Activated CD4-positive, alpha-beta memory T cell treated with anti-CD3 and anti-CD28 coated beads, Interleukin-2, amount 10 ng/mL, durations not matched to agents 7 days and 5 days (primary cell): ENCODE measurements at places on chromosomes 7 and 10.

DNA sequence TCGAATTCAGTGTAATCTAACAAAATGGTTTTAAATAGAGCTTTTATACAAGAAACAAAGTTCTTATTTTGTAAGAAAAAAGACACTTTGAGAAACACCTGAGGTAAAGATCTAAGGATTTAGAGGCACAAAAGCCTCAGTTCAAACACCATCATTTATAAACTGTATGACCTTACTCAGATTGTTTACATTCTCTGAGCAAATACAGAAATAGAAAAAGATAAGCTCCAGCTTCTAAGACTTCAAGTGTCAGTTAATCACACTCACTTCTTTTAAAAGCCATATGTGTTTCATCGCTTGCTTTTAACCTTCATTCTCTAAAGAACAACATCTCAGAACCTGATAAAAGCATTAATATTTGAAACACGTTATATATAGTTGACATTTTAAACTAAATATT, 27.9 kb downstream of the CADPS2 start:
- H3K4me1 ChIP-seq: no peaks in the 10 kb centered on the region
- H3K4me3 ChIP-seq: no peak overlapping the region
- DNase-seq: no peak
- H3K27ac ChIP-seq: no peak overlapping the region
- H3K36me3 ChIP-seq: no peaks in the 10 kb centered on the region
- no peaks in the 10 kb centered on the region for H3K27me3 ChIP-seq

GRCh38 chr10:78185693-78186055, 152.0 kb downstream of the RPS24 start:
- no peak overlapping the region for H3K4me3 ChIP-seq
- H3K27me3 ChIP-seq: no peaks in the 10 kb centered on the region
- H3K4me1 ChIP-seq: no peaks in the 10 kb centered on the region
- H3K36me3 ChIP-seq: no peaks in the 10 kb centered on the region
- H3K27ac ChIP-seq: no peak overlapping the region
- DNase-seq: no peak

DNA sequence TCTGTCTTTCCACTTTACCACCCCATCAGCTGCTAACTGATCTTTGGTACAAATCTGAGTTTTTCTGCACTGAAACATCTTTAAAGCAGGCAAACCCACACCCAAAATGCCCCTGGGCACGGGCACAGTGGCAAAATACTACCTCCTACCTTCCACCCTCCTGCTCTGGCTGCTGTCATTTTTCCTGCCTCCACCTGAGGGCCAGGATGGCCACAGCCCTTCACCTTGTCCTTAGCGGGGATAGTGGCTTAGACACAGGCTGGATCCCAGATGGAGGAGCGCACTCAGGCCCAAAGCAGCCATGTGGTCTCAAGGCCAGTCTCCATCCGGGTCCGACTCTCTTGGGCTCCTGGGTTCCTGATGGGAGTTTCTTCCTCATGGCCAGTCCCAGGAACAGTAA, 98.3 kb downstream of the HIF1AN start:
- peaks cover 29% of the 10 kb centered on the region for H3K27me3 ChIP-seq
- H3K4me3 ChIP-seq: no peak overlapping the region
- H3K36me3 ChIP-seq: no peaks in the 10 kb centered on the region
- no peak for DNase-seq
- no peaks in the 10 kb centered on the region for H3K4me1 ChIP-seq
- no peak overlapping the region for H3K27ac ChIP-seq

DNA sequence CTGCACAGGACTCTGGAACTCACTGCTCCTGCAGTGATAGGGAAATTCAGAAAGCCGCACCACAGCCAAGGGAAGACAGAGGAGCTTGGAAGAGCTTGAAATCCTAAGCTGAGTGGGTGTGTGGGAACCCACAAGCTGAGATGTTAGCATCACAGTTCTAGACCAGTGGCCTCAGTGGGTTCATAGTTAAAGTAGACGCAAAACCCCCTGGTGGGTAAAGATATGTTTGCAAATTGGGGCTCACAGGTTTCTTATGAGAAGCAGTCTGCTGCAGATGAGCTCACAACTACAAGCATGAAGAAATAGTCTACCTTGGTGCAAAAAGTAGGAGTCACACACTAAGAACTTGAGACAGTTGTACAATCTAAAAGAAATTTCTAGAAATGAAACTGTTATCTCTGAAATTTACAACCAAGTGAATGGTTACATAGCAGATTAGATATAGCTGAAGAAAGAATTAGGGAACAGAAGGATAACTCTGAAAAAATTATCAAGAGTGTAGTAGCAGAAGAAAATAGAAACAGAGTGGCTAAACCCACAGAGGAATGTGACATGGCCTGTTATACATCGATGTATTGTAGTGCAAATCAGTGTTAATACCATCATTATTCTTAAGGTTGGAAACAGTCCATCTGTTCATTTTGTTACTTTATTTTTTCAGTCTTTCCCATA, 77.2 kb downstream of the DYNC2I1 start:
- DNase-seq: no peak
- peaks cover 52% of the 10 kb centered on the region for H3K36me3 ChIP-seq
- H3K27me3 ChIP-seq: no peaks in the 10 kb centered on the region
- no peak overlapping the region for H3K4me3 ChIP-seq
- H3K27ac ChIP-seq: no peak overlapping the region

DNA sequence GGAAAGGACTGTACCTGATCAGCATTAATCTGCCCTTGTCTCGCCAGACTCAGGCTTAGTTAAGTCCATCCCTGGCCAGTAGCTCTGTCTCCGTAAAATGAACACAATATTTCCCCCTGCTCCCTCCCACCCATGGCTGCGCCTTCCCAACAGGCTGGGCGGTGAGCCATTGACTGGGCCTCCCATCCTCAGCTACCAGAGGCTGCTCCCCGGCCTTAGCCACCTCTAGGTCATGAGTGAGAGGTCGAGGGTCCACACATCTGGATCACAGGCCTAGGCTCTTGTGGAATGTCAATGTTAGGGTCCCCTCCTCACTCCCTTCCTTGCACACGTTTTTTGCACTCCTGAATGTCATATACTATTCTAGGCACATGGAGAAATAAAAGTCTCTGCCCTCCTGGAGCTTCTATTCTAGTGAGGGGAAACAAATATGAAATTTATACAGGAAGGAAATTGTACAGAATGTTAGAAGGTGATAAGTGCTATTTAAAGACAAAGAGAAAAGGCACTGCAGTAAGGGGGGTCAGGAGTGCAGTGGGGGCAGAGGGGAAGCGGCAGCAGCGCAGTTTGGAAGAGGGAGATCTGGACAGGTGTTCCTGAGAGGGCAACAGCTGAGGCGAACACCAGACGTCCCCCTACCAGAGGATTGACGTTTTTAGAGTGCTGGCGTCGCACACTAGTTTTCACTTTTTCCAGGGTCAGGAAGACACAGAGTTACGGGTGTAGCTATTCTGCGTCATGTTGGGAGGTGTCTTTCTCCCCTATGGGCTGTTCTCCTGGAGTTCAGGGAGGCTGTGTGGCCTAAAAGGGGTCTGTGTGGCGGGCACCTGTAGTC, 17.2 kb upstream of the EIF5AL1 start:
- H3K4me1 ChIP-seq: no peaks in the 10 kb centered on the region
- no peak overlapping the region for H3K4me3 ChIP-seq
- no peak for DNase-seq
- H3K27ac ChIP-seq: no peak overlapping the region
- peaks cover 39% of the 10 kb centered on the region for H3K27me3 ChIP-seq
- H3K36me3 ChIP-seq: no peaks in the 10 kb centered on the region

DNA sequence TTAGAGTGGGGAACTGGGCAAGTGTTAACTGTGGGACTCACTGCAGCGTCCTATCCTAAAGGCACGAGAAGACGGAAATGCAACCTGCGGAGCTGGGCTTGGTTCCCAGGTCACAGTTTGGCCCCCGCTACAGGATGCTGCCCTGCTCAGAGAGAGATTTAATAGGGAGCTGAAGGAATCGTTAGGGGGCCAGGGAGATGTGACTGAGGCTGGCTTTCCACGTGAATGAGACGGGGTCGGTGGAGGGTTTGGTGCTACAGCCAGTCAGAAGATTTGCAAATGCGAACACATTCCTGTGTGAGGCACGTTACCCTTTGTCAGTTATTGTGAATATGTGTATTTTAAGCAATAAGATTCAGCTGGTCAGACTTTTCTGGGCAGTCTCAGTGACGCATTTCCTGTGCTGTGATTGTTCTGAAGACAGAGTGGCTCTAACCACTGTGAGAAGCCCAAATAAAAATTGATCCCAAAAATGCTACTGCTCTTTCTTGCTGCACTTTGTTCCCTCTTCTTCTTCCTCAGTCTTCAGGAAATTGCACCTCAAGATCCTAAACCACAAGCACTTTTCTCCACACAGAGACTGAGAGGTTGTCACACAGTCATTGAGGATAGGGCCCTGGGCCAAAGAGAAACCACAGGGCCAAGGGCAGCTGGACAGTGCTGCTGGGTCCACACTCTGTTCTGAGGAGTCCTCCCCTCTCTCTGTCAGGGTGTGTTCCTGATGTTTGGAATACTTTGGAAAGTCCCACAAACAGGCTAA, 21.2 kb downstream of the CYP17A1 start:
- H3K4me3 ChIP-seq: no peak overlapping the region
- H3K36me3 ChIP-seq: peaks cover 29% of the 10 kb centered on the region
- DNase-seq: no peak

GRCh38 chr7:137590071-137590755, 246.7 kb upstream of the PTN start:
- H3K4me1 ChIP-seq: no peaks in the 10 kb centered on the region
- DNase-seq: no peak
- no peak overlapping the region for H3K4me3 ChIP-seq
- no peak overlapping the region for H3K27ac ChIP-seq
- H3K27me3 ChIP-seq: no peaks in the 10 kb centered on the region

DNA sequence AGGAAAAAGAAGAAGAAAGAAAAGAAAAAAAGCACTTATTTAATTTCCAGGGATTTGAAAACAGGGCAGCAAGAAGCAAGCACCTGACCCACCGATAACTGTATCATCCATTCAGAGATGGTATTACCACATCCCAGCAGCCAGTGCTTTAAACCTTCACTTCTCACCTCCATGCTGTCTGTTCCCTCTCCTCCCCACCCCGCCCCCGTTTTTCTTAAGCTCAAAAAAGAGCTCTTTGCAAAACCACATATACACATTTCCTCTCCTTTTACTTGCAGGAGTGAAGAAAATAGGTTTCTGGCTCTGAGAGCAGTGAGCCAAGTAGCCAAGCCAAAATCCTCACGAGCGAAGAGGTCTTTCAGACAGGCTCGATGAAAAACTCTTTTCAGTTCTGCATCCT, 2.2 kb downstream of the STOX1 start:
- H3K27me3 ChIP-seq: peaks cover 22% of the 10 kb centered on the region
- H3K4me3 ChIP-seq: no peak overlapping the region
- DNase-seq: no peak
- no peaks in the 10 kb centered on the region for H3K36me3 ChIP-seq

- peaks cover 3% of the 10 kb centered on the region for H3K36me3 ChIP-seq
- H3K27ac ChIP-seq: peak overlapping the region; percentile 24
- H3K4me3 ChIP-seq: no peak overlapping the region
- H3K27me3 ChIP-seq: peaks cover 14% of the 10 kb centered on the region
Observed at GRCh38 chr10:97791824-97792721, 20.3 kb upstream of the SFRP5 start.

GRCh38 chr10:52455098-52455497, 141.0 kb downstream of the DKK1 start:
- H3K36me3 ChIP-seq: no peaks in the 10 kb centered on the region
- H3K27ac ChIP-seq: no peak overlapping the region
- H3K4me3 ChIP-seq: no peak overlapping the region
- no peaks in the 10 kb centered on the region for H3K4me1 ChIP-seq
